ENCODE measurements at places on chromosomes 4 and X.

GRCh38 chrX:29826742-29827141, 388.6 kb upstream of the MAGEB2 start:
- DNase-seq, result no peak

DNA sequence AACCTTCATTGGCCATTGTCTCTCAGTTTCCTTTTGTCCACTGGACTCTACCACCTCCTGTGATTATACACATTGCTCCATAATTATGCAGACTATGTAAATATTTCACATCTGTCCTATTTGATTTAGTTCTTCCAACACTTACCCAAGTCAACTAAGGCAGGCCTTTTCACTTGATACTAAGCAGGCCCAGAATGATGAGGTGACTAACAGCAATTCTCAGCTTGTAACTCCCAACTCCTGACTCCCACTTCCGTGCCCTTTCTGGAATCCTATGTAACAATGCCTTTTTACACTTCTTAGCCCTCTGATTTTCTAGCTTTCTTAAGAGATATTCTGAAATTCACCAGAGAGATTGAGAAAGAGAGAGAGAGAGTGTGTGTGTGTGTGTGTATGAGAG, 6.6 kb downstream of the PAK3 start:
- no peak for DNase-seq

DNA sequence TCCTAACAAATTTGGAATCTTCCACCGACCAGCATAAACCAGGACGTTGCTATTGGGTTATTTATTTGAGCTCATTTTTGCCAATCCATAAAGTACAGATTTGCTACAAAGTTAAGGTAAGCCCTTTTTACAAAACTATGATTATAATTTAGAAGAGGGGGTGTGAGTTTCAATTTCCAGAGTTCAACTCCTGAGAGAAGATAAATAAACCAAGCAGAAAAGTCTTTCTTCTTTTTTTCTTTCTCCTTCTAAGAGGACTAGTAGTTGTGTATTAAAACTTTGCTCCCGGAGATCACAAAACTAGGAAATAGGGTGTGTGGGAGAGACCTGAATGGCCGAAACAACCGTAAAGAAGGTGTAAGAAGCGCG, 2.6 kb downstream of the PITX2 start:
- no peak for DNase-seq

DNA sequence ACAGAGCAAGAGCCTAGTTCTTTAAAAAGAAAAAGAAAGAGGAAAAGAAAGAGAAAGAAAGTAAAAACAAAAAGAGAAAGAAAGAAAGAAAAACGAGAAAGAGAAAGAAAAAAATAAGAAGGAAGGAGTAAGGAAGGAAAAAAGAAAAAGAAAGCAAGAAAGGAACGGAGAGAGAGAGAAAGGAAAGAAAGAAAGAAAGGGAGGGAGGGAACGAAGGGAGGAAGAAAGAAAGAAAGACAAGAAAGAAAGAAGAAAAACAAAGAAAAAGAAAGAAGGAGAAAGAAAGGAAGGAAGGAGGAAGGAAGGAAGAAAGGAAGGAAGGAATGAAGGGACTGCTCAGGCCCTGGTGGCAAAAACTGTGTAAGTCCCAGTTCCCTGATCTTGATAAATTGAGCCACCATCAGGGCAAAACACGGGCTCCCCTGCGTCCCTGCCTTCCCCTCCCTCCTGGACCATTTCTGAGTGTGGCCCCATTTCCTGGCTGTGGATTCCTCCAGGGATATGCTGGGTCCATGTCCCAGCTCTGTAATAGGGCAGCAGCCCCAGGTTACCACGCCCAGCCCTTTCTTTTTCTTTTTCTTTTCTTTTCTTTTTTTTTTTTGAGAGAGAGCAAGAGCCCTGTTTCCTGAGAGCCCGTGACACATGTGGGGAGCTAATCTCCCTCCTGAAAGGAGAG, 44.8 kb downstream of the SHOX start:
- DNase-seq, result no peak

DNA sequence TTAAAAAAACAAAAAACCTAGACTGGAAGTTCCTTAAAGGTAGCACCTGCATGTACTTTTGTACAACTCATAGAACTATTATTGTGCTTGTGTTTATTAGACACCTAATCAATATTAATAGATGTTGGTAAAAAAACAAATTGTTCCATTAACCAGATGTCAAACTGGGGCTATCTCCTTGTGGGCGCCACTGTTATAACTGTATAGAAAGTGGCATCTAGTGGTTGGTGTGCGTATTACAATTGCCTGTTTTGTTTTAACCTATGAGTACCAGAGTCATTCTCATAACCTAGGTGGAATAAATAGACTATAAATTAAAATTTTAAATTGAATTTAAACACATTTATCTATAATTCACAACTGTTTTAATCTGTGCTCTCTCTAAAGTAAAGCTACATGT, 97.4 kb downstream of the COL4A5 start:
- peak; percentile 38 for DNase-seq

DNA sequence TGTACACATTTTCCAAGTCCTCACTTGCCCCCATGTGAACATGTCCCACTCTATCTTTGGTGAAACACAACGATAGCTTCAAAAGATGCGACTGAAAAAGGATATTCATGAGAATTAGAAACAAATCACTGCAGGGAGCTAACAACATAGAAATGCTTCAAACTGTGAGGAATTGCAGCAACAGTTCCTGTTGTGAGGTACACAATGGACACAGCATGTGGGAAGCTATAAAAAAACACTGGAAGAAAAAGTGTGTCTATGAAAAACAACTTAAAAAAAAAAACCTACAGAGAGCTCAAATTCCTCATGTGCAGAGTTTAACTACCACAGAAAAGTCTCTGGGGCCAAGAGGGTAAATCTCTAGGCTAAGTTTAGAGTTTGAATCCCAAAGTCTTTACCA, 51.6 kb upstream of the BLTP1 start:
- no peak for DNase-seq

DNA sequence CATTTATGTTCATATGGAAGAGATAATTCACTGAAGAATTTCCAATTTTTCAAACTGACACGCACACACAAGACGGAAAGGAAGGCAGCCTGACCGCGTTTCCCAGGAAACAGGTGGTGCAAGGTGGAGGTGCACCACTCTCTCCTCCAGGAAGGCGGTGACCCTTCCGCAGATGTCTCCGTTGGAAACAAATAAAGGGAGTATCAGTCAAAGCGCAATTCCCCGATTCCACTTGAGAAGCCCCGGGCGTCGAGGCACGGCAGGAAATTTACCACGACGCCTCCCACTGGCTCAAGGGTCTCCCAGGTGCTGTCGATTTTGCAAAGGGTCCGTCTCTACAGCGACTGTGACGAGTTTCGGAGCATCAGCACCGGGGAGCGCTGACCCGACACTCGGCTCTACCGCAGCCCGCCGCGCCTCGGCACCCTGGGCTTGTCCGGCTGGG, 770 bp upstream of the TIGD2 start:
- DNase-seq, result no peak

DNA sequence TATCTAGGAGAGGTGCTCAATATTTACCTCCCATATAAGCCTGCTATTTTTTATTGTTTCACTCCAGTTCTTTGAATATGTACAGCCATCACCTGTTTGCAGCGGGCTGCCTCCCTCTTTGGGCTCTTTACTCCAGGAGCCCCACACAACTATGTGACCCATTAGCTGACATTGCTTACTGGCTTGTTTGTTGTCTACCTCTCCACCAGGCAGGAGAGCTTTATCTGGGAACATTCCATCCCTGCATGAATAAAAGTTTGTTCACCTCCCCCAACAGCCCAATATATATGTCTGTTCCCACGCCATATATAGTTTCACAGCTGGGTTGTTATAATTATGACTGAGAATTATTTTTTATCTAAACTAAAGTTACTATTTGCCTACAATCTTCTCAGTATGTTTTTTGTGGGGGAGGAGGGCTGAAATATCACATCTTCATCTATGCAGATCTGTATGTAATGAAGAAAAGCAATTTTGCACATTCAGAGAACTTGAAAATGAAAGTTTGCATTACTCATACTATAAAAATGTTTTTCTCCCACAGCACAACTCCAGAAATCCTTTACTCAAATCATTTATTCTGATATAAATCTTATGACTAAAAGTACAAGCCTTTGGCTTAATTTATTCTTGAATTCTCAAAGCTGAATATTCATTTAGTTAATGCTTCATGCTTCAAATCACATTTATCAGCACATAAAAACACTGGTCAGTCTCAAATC, 61.2 kb upstream of the DAPP1 start:
- peak; percentile 8 for DNase-seq

- no peak for DNase-seq
Observed at GRCh38 chr4:175671491-175671934, 140.6 kb downstream of the GPM6A start.

DNA sequence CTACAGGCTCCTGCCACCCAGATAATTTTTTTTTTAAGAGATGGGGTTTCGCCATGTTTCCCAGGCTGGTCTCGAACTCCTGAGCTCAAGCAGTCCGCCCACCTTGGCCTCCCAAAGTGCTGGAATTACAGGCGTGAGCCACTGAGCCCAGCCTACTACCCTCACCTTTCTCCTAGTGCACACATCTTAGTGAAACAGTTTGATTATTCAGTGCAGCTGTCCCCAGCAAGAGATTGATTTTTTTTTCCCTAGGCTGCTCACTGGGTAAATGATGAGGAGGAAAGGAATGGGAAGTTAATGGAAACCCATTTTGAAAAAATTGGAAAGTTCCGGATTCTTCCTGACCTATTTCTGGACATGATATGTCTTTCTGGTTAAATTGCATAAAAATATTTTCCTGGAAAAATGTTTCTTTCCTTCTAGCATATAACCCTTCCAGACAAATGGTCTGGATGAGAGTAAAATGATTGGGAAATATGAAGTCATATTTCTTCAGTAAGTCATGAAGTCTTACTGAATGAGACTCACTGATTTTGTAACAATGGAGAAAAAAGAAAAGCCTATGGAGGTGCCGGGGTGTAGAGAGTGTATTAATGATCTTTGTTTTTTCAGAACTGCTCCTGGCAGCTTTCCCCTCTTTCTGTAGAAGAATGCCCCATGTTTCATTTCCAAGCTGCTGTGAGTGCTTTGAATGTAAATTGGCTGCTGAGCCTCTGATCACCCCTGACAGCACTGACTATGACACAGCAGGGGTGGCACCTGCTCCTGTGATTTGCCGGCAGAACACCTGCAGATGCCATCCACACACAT, 19.5 kb upstream of the ZNF41 start:
- no peak for DNase-seq

DNA sequence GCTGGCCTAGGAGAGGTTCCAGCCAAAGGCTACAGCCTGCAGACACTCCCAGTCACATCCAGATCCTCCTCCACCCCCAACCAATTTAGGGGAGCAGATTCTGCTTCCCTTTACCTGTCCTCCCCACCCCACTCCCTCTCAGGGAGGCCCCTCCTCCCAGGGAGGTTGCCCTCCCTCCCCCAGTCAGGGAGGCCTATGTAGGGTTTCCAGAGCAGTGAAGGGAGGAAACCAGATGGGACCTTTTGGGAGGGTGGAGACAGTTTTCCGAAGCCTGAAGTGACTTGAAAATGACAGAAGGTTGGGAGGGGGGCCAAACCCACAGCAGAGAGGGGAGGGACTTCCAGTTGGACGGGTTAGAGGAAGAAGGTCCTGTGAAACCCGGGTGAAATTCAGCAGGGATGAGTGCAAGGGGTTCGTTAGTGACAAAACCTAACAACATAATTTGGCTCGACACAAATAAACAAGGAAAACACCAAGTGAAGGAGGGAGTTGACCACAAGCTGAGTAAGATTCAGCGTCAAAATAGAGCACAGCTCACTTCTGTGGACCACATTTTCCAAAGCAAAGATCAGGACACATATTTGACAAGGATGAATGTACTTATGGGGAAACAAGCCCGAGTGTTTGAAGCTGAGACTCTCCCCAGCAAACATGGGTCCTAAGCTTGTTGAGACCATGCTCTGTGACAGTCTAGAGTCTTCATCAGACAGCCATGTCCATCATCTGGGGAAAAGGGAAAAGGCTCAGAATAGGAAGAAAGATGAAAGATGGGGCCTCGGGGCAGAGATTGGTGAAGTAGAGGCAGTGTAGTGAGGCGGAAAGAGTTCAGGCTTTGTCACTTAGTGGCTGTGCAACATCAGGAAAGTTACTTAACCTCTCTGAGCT, 46.4 kb downstream of the PRPS1 start:
- peak; percentile 54 for DNase-seq

DNA sequence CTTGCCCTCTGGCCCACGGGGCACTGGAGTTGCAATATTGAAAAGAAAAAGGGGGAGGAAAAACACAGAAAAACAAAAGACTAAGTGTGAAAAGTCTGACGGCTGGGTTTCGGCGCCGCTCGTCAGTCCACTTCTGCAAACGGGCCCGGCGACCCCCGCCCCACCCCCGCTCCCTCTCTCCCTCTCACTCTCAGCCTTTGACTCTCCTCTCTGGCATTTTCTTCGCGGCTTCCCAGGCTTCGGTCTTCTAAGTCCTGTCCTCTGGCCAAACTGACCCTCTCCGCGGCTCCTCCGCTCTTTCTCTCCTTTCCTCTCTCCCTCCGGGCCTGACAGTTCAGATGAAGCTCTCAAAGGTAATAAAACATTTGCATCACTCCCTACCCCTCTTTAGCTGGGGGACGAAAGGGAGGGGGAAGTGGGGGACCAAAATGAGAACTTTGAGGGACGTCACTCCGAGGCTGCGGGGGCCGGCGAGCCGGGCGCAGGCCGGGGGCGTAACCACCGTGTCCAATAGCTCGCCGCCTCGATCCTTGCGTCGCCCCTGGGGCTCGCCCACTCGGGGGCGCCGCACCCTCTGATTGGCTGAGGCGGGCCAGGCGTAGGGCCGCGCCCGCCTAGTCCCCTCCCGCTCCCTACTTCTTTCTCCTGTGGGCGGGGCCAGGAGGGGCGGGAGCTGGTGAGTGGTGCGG, at the start of gene NKX6-1:
Gene NKX6-1, minus strand, starts transcription at position 358 of the 689 bp plus-strand sequence. CDS start 1,064 bp downstream, outside the sequence.
- DNase-seq, result peak; percentile 15

- peak; percentile 5 for DNase-seq
Observed at GRCh38 chrX:118884552-118885138, 61.0 kb downstream of the ZCCHC12 start.

DNA sequence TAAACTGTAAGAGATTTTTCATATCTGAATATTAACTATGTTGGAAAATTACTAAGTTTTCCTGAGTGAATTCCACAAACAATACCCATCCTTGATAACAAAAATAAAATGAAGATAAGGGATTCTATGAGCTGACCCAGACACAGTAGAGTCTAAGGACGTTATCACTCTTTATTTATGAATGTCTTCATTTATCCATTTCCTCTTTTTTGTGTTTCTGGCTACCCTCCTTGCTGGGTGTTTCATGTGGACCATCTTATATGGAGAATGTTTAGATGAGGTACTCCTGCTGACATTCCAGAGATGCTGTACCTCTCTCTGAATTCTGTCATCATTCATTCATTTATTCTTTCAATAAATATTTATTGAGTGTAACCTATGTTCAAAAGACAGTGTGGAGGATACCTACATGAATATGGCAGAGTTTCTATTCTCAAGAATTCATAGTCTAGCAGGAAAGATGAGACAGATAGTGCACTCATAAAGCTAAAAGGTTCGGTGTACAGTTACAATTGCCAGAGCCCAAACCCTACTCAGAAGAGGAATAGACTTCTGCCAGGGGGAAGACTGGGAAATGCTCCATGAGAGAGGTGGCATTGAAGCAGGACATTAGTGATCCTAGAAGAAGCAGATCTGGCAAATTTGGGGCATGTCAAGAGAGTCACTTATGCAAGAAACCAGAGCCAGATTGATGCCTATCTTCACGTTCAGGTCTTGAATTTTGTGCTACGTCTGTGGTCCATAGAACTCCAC, 195.8 kb downstream of the MAML3 start:
- DNase-seq, result no peak

GRCh38 chr4:20299515-20299914, 47.8 kb downstream of the SLIT2 start:
- no peak for DNase-seq

- peak; percentile 67 for DNase-seq
Observed at GRCh38 chrX:38798956-38799355, 2.3 kb upstream of the MID1IP1 start.

- DNase-seq, result no peak
Observed at GRCh38 chrX:2561456-2561855, 60.7 kb upstream of the DHRSX start.
